ENCODE measurements at places on chromosomes 4 and X.

GRCh38 chr4:79232540-79232939 lies 93.3 kb downstream of the NAA11 start:
- no peak for DNase-seq

- no peak for DNase-seq
Observed at GRCh38 chr4:11543706-11544105, 115.0 kb upstream of the HS3ST1 start.

DNA sequence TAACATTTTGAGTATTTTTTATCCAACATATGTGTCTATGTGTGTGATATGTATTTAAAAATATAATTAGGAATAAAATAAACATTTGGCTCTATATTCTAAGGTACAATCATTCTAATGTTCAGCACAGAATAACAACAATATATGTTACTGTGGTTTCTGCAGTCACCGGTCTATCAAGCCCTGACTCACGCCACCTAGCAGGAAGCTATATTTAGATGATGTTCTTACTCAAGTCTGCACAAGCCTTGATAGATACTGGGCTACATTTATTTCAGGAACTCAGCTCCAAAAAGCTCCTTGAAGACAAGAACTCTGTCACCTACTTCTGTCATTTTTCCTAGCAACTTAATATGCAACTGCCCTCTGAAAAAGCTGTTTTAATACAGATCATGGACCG lies 152.0 kb upstream of the FTHL17 start:
- no peak for DNase-seq

- no peak for DNase-seq
Observed at GRCh38 chrX:78074088-78074487, 30.0 kb upstream of the PGK1 start.

DNA sequence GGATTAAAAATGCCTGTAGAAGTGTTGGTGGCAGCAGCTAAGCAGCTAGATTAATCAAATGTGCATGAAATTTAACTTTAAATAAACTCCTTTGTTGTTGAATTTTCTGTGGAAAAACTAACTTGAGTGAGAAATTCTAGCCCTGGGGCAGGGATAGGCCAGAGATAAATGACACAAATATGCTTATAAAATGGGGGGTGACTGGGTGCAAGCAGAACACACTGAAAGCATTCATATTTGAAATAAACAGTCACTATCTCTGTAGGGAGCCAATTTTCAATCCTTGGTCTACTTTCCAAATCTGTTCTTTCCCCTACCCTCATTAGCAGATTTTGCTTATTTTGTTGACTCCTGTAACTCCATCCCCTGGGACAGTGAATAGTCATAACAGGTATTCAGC lies 47.9 kb downstream of the RBPJ start:
- DNase-seq, result no peak

GRCh38 chr4:56297776-56298175 lies 89.5 kb downstream of the AASDH start:
- no peak for DNase-seq

GRCh38 chrX:150465326-150465725 lies 102.2 kb downstream of the MAMLD1 start:
- no peak for DNase-seq

All from activated CD4-positive, alpha-beta T cell treated with anti-CD3 and anti-CD28 coated beads for 1 hour (primary cell).